ENCODE measurements at places on chromosomes 16 and 17. TPM values are rescaled to one million over a fixed set of nuclear protein-coding genes. Genes with fewer than 3 reads are reported as not detected.
A peak's percentile ranks its signal among the peaks of the same experiment; 100 is the strongest.

DNA sequence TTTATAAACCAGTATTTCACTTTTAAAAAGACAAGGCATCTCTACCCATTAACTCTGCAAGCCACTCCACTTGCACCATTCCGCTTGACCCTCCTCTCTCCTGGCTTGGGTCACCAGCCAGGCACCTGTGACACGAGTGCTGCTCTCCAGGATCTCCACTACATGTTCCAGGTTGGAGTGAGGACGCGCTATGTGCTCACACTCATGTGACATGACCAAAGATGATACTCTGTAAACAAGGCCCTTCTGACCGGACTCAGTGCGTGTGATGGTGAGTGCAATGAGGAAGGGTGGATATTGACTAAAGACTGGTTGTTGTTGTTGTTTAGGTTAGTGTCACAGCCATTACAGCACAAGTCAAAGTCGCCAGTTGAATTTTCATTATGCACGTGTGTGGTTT is 192.7 kb downstream of the MRTFB start:
- DNase-seq: no peak

DNA sequence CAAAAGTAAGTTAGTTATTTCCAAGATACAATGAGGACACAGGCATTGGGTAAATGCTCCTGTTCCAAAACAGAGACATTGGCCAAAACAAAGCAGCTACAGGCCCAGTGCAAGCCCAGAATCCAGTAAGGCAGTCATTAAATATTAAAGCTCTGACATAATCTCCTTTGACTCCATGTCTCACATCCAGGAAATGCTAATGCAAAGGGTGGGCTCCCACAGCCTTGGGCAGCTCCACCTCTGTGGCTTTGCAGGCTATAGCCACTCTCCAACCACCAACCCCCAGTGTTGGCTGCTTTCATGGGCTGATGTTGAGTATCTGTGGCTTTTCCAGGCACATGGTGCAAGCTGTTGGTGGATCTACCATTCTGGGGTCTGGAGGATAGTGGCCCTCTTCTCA is 733.4 kb upstream of the SOX9 start:
- no peak for DNase-seq

GRCh38 chr17:72517413-72518158 is 396.8 kb downstream of the SOX9 start:
- DNase-seq: no peak

DNA sequence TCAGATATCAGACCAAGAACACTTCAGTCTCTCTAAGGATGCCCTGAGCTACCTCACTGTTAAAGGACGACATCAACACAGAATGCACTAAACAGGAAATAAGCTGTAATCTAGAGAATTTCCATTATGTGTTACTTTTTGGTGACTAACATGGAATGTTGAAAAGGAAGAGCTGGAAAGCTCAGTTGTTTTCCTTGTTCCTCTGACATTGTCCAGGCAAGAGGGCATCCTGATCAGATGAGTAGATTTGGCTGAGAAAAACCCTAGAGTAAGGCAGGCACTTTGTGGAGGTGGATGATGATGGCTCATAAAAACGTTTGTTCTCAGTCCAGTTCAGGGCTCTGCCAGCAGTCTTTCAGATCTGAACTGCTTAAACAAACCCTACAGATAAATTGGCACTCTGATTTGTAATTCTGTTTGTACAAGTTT is 34.0 kb downstream of the DGKE start:
- DNase-seq: no peak

- no peak for DNase-seq
These were observed 8.2 kb downstream of the POLR2C start for GRCh38 chr16:57470711-57471110.

DNA sequence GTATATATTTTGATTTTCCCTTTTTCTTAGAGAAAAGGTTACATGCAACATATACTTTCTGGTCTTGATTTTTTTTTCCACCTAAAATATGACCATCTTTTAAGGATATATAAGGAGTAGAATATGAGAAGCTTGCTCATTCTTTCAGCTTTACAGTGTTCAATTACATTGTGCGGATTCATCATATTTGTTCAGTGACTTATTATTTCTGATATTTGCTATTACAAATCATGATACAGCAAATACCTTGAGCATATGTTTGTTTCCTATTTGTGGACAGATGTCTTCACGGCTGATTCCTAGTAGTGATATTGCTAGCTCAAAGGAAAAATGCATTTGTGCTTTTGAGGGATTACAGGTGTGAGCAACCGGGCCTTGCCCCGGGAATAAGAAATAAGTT is 18.1 kb downstream of the KATNIP start:
- DNase-seq: no peak

- no peak for DNase-seq
These were observed 26.5 kb upstream of the GSG1L start for GRCh38 chr16:28089992-28090365.

DNA sequence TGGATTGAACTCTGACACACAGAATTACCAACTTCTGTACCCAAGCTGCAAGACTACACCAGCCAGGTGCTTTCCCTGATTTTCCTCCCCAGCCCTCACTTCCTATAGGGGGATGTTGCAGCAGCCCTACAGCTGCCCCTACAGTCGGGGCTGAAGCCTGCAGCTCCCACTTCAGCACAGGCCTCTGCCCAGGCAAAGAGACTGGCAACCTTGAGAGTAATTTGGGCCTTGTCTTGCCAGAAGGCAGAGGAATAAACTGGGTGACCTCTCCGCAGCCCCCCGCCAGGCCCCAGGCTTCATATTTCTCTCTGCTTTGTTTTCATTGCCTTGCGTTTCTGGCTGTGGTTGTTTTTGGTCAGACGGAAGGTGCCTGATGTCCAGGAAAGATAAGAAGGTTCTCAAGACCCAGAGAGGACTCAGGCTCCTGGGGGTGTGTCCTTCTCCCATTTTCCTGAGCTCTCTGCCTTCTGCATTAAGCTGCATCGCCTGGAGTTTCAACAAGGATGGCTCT is 32.0 kb downstream of the SLC6A4 start:
- no peak for DNase-seq

GRCh38 chr17:82384730-82385481 is 13.3 kb downstream of the UTS2R start:
- DNase-seq: no peak

GRCh38 chr17:60305141-60305540 is 86.8 kb downstream of the USP32 start:
- peak; percentile 4 for DNase-seq

DNA sequence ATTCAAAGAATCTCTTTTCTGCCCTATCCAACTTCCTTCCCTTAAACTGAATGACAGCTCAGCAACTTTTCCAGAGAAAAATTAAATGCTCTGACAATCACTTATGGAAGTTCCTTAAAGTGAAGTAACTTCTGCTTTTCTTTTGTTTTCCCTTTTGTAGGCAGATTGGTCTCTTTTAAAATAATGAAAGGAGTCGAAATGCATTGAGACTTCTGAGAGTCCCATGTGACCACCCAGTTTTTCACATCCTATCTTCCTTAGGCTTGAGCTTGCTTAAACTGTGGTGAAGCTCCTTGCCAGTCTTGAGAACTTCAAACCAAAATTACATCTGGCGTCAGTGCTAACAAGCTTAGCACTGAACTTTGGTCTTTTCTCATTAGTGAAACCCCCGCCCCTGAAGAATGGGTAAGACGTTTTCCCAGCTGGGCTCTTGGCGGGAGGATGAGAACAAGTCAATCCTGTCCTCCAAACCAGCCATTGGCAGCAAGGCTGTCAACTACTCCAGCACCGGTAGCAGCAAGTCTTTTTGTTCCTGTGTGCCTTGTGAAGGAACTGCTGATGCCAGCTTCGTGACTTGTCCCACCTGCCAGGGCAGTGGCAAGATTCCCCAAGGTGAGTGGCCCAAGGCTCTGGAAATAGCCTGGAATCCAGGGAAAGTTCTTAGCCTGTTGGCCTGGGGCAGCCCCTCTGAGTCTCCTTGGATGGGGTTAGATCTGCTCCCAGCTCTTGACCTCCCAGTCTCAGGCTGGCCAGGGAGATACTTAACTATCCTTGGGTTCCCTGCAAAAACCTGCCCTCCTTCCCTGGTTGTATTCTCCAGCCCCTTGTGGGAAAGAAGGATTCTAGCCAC is 1.2 kb downstream of the TMEM106A start:
- DNase-seq: peak; percentile 15

DNA sequence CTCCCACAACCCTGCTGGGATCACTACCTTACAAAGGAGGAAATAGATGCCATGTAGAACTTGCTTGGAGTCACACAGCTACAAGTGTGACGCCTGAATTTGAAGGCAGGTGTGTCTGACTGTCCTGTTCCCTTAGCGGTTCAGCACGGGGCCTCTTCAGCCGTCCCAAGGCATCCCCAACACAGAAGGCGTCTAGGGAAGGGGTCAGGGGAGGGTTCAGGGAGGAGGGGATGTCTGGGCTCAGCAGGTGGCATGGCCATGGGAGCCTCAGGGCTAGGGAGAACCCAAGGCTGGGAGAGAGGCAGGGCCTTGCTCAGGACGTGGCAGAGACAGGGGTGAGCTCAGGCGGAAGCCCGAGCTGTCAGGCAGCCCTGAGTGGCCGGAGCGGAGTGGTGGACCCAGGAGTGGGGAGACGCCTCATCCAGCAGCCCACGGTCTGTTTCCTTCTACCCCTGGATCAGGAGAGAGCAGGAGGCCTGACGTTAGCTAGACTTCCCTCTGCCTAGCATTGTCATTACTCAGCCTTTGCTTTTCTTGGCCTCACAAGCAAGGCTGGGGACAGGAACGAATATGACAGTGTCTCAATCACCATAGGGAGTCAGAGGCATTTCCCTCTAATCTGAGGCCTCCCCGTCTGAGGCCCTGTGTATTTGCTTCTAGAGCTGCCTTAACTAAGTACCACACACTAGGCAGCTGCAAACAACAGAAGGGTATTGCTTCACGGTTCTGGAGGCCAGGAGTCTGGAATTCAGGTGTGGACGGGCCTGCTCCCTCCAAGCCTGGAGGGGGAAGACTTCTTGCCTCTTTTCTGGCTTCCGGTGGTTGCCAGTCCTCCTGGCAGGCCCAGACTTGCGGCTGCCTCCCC is 31.3 kb upstream of the ANKRD40CL start:
- no peak for DNase-seq

DNA sequence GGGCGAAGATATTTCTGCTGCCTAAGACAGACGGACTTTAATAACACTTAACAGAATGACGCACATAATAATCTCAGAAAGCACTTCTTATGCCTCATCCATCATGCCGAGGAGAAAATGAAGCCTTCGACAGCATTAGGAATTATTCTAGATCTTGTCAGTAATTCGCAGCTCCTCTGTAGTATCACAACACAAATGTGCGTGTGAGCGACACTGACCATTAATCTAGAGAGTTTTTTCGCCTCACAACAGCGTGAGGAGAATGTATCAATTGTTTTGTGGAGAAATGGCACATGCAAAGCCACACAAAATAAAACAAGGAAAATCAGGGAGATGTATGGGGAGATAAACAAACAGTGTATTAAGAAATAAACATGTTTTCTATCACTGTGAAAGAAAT is 410.2 kb upstream of the PSMD7 start:
- DNase-seq: peak; percentile 25

- DNase-seq: no peak
These were observed 91.1 kb downstream of the SSH2 start for GRCh38 chr17:29838961-29839360.

DNA sequence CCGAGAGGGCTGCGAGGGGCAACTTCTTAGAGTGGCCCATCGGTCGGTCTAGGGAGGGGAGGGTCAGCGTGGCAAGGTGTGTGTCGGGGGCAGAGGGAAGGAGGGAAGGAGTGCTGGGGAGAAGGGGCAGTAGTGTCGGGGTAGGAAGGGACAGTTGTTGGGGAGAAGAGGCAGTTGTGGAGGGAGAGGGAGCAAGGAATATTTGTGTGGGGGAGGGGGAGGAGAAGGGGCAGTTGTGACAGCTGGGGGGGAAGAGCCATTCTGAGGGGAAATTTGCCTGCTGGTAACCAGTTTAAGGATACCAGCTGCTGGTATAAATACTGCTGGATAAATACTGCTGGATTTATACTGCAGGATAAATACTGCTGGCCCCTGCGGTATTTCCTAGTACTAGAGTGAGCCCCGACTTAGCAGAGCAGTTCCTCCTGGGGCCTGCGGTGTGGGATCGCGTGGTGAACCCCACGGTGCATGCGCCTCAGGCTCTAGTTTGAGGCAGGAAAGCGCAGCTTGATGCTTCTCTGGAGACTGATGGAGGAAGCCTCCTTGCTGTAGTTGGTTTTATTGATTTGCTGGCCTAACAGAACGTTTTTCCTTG is 309 bp downstream of the DNAH2 start:
- DNase-seq: no peak

- no peak for DNase-seq
These were observed 471.9 kb downstream of the PMP22 start for GRCh38 chr17:14793237-14793636.

- DNase-seq: no peak
These were observed 11.4 kb upstream of the DOC2B start for GRCh38 chr17:192666-193425.

GRCh38 chr16:72480911-72481310 is 309.0 kb upstream of the PMFBP1 start:
- no peak for DNase-seq

- DNase-seq: no peak
These were observed 34.9 kb downstream of the ARHGAP27 start for GRCh38 chr17:45397796-45398195.

DNA sequence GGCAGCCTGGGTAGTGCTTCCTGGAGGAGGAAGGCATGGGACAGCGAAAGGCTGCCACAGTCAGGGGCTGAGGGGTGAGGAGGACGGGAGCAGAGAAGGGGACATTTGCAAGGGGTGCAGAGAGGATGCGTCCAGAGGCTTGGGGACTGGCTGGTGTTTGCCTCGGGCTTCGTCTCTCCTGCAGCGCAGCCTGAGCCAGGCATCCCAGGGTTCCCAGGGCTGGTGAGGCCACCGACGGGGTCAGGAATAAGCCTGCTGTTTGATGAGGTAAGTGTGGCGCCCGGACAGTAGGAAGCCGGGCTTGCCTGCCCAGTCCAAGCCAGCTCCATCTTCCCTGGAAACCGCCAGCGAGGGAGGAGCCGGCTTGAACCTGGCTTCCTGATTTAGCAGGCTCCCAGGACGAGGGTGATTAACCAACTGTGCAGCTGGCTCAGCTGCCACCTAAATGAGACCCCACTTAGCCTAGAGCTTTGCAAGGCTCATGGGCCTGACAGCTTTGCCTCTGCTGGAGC is 47.8 kb downstream of the PITPNM3 start:
- no peak for DNase-seq

GRCh38 chr17:17691468-17692263 is 10.4 kb downstream of the RAI1 start:
- peak; percentile 58 for DNase-seq

- DNase-seq: no peak
These were observed 21.7 kb downstream of the TTYH2 start for GRCh38 chr17:74235040-74235581.

DNA sequence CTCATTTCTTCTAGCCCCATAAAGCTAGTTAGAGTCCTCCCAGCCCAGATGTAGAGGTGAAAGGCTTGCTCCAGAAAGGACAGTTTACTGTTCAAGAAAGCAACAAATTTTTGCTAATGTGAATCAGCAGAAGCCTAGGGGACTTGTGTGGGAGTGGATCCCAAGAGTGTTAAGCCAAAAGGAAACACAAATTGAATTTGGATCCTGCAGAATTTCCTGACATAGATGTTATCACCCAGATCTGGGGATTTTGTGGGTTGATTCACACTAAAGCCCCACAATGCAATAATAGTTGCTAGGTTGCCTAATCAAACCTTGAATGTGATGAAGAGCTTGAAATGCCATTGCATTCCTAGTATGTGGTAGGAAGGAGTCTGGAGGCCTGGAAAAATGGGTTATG is 135.2 kb upstream of the HS3ST3A1 start:
- no peak for DNase-seq

DUXB gene
- not detected for total RNA-seq

CMIP gene
- 80.5 TPM for total RNA-seq

SLC16A13 gene
- total RNA-seq: 23.6 TPM

GP1BA gene
- total RNA-seq: 0.18 TPM

CES3 gene
- total RNA-seq: 0.57 TPM

CD300A gene
- 12.9 TPM for total RNA-seq

GPR179 gene
- total RNA-seq: 0.31 TPM

ZNF423 gene
- 4.9 TPM for total RNA-seq

RPL38 gene
- total RNA-seq: 1,416 TPM

LDHD gene
- total RNA-seq: 7.0 TPM
